ENCODE measurements at places on chromosomes 3 and 15.

DNA sequence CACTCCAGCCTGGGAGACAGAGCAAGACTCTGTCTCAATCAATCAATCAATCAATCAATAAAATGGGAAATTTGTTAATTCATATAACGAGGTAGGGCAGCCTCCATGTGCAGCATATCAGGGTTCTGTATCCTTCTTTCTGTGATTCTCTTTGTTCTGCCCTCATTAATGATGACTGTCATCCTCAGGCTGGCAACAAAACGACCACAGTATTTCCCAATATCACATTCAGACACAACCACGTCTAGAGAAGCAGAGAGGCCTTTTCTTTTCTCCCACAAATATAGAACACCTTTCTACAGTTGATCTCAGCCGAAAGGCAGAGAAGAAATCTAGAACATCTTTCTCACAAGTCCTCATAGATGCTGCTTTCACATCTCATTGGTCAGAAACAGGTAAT lies 11.2 kb downstream of the CEP19 start:
- DNase-seq = no peak

GRCh38 chr3:18237251-18238005 lies 187.7 kb downstream of the SATB1 start:
- no peak for DNase-seq

GRCh38 chr3:28745436-28745835 lies 396.8 kb upstream of the AZI2 start:
- no peak for DNase-seq

GRCh38 chr3:99856437-99857220 lies 39.0 kb downstream of the CMSS1 start:
- no peak for DNase-seq

GRCh38 chr3:3495611-3496010 lies 303.6 kb upstream of the LRRN1 start:
- DNase-seq = no peak

DNA sequence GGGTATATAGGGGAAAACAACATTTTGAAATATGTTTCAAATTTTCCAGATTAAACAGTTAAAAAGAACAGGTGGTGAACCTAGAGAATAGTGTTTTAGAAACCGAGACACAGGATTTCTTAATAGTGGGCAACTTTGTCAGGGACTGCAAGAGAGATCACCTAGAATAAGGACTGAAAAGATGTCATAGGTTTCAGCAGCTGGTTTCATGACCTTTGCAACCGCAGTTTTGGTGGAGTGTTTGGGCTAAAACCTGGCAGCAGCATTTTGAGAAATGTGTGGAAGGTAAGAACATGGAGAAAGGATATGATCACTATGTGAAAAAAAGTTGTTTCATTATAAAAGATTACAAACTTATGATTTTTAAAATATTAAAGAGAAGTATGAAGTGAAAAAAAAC lies 34.9 kb downstream of the PRKCI start:
- no peak for DNase-seq

DNA sequence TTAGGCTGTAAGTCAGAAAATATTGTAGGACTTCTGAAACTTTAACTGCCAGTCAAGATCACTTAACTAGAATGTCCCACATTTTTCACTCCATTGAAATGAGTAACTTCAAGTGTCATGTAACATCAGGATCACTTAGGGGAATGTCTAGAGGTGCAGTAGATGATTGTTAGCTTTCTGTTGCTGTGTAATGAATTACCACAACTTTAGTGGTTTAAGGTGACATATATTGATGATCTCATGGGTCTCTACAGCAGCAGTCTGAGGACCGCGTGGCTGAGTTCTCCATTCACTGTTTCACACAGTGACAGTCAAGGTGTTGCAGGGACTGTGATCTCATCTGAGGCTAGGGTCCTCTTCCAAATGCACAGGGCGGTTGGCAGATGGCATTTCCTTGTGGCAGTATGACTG lies 82.7 kb downstream of the SLC25A26 start:
- no peak for DNase-seq

DNA sequence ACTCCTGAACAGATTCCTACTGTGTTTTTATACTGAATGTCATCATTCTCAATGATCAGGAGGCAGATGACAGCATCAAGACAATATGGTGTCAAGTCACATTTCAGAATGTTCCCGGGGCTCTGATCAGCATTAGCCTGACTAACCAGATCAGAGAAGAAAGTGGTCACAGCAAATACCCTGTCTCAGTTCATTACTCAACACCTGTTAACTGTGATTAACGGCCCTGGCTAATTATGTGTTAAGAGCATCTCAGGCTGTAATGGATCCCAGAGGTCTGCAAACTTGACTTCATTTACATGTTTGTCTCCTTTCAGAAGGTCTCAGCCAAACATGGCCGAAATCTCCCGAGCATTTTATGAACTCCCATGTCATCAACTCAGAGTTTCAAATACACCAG lies 833.7 kb downstream of the FHIT start:
- DNase-seq = no peak

DNA sequence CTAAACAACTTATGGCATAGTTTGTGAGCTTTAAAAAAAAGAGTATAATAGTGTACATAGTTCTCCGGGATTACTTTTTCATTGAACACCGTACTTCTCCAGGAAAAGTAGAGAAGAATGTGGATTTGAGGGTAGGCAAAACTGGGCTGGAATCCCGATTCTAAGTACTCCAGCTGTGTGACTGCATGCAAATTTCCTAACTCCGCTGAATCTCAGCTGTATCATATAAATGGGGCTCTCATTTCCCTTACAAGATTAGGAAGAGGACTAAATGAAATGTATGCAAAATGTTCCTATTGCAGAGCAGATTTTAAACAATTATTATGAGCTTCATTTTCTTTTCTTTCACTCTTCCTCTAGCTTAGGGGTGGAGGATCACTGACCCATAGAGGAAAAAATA lies 70.3 kb upstream of the HERC1 start:
- no peak for DNase-seq

DNA sequence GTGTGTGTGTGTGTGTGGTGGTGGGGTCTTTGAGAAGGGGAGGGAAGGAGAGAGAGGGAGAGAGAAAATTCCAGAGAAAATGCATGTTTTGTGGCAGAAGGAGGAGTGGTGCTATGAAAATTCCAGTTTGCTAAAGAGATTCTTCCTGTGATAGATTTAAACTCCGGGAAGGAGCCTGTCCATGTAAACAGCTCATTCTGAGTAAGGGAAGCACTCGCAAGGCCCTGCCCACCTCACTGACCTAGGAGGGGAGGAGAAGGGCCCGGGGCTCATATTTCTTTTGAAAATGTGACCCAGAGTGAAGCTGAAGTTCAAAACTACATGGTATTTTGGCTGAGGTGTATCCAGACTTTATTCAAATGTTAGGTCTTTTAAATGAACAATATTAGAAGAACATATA lies 41.3 kb downstream of the ADAMTSL3 start:
- no peak for DNase-seq

DNA sequence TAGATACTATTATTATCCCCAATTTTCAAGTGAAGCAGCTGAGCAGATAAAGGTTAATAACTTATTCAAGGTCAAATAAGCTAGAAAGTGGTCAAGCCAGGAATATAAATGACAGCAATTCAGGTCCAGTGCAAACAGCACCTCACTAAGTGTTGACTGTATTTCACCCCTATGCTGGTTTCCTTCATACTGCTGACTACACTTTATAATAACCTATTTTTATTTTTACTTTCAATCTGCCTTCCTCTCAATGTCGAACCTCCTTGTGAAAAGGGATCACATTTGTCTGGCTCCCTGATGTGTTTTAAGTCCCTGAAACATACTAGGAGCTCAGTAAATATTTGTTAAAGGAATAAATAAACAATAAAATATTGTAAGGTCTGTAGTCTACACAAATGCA lies 146.1 kb downstream of the NAALADL2 start:
- no peak for DNase-seq

- peak; percentile 38 for DNase-seq
These were observed 100.1 kb downstream of the IGF2BP2 start for GRCh38 chr3:185724761-185725160.

DNA sequence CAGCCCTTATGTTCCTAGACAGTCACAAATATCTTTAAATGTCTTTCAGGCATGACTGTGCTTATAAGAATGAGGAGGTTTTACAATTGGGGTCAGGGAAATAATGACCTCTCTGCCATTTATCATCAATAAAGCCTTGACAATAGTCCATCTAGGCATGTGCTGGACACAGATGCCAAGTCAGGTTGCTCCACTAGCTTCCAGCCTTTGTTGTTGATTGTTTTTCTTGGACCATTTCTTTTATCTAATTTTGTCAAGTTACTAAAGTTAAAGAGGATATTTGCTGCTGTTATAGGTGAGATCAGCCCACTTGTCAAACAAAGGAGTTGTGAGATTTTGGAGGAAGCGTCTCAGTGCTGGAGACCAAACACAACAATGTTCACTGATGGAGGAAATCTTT lies 628.0 kb downstream of the ROBO2 start:
- no peak for DNase-seq

DNA sequence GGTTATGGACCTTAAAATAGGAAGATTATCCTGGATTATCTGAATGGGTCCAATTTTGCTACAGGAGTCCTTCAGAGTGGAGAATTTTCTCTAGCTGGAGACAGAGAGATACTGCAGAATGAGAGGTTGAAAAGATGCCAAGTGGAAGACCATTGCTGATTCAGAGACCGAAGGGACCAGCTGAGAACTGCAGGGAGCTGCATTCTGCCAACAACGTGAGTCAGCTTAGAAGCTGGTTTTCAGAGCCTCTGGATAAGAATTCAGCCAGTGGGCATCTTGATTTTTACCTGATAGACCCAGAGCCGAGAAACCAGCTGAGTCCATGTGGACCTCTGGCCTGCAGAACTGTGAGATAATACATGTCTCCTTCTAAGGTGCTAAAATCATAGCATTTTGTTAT lies 234.0 kb downstream of the NR2F2 start:
- DNase-seq = no peak

GRCh38 chr15:45129651-45130129 lies at the start of the genes DUOX1 and DUOXA1:
Gene DUOX1 (plus strand): TSS chr15:45129994. CDS start chr15:45131967, 1,973 bp downstream.
Gene DUOXA1 (minus strand): TSS chr15:45129879. CDS start chr15:45123014, 6,865 bp downstream.
- peak; percentile 67 for DNase-seq

GRCh38 chr3:184796954-184797353 lies 15.0 kb upstream of the VPS8 start:
- DNase-seq = no peak

GRCh38 chr3:182698078-182698477 lies 95.2 kb upstream of the ATP11B start:
- no peak for DNase-seq

- DNase-seq = no peak
These were observed 21.0 kb downstream of the TMEM44 start for GRCh38 chr3:194612221-194612620.

DNA sequence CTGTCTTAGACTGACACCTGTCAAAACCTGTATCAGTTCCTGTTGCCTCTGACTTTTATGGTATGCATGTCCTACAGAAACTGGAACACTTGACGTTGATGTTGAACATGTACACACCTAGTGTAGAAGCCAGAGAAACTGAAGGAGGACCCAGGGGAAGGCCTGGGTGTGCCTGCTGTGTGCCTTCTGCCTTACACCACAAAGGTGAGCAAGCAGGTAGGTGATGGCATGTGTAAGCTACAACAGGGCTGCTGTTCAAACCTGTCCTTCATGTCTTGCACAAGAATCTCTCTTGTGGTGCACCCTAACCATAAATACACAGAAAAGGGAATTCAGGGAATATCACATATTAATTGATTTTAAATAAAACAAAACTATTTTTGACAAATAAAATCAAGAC lies 13.6 kb upstream of the AQP9 start:
- DNase-seq = no peak

- no peak for DNase-seq
These were observed 460.9 kb upstream of the KCNMB2 start for GRCh38 chr3:178075344-178075743.

- DNase-seq = no peak
These were observed 19.3 kb upstream of the TOPAZ1 start for GRCh38 chr3:44222337-44222736.

- no peak for DNase-seq
These were observed 87.7 kb downstream of the VGLL4 start for GRCh38 chr3:11555881-11556633.

DNA sequence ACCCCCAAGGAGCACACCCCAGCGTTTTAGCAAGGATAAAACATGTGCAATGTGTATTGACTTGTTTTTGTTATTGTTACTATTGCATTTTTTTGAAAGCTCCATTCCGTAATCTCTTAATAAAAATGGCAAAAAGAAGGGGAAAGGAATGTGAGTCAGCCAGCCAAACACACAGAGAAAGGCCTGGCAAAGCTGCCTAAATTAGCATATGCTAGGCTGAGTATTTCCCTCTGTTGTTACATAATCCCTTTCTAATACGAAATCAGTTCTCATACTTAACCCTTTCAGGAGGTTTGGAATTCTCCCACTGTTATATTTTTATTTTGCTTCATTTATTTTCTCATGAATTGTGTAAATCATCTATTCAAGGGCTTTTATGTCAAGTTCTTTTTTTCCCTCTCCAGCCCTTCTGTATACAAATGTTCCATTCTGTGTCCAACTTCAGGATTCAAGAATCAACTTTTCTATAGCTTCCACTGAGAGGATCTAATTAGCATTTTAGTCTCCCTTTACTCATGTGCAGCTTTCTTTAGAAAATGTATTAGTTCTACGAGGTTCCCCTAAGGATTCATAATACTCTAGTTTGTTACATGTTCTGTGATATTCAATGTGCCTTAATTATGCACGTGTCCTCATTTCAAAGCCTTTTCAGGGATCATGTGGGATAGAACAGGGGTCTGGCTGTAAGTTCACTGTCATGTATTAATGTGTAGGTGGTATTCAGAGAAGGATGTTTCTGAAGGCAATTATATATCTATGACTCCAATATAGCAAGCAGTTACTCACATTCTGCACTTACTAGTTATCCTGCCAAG lies 9.2 kb downstream of the CADM2 start:
- DNase-seq = peak; percentile 69

- DNase-seq = no peak
These were observed 4.5 kb downstream of the ADGRG7 start for GRCh38 chr3:100613721-100614390.

DNA sequence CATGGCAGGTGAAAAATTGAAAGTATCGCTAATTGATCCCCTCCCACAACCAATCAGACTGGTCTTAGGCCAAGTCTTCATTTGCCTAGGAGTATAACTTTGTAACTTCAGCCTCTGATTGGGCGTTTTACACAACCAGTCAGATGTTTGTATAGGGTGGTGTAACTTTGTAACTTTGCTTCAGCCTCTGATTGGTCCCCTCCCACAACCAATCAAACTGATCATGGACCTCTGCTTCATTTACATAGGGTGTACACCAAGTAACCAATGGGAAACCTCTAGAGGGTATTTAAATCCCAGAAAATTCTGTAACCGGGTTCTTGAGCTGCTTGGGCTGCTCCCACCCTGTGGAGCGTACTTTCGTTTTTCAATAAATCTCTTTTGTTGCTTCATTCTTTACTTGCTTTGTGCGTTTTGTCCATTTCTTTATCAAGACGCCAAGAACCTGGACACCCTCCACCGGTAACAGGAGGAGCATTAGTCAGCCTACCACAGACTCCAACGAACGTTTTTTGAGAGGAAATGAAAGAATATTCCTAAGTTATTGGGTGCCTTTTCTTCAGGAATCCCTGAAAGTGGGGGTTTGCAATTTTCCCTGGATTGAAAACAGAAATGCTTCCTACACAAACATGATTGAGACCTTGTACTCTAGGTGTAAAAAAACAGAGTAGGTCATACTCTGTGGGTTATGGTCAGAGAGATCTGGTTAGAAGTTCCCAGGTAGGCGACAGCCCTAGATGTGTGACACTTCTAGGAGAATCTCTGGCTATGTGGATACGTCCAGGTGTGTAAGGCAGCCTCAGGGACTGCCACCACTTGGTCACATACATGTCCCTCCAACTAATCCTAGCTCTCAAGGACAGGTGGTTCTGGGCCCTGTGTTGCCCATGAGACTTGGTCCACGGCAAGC lies 5.5 kb upstream of the SACM1L start:
- DNase-seq = no peak

GRCh38 chr3:98188545-98188944 lies 22.0 kb downstream of the OR5H15 start:
- peak; percentile 16 for DNase-seq

GRCh38 chr3:126454025-126454424 lies 21.7 kb downstream of the ZXDC start:
- no peak for DNase-seq

All from neural progenitor cell (in vitro differentiated cells).